ENCODE measurements at places on chromosomes 7 and 10.

DNA sequence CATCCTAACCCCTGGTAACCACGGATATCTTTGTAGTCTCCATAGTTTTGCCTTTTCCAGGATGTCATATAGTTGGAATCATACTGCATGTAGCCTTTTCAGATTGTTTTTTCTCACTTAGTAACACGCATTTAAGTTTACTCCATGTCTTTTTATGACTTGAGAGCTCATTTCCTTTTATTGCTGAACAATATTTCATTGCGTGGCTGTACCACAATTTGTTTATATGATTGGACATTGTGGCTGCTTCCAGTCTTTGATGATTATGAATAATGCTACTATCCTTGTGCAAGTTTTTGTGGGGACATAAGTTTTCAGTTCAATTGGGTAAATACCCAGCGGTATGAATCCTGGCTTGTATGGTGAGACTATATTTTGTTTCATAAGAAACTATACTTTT, 60.8 kb downstream of the AOAH start:
- no peak for DNase-seq

DNA sequence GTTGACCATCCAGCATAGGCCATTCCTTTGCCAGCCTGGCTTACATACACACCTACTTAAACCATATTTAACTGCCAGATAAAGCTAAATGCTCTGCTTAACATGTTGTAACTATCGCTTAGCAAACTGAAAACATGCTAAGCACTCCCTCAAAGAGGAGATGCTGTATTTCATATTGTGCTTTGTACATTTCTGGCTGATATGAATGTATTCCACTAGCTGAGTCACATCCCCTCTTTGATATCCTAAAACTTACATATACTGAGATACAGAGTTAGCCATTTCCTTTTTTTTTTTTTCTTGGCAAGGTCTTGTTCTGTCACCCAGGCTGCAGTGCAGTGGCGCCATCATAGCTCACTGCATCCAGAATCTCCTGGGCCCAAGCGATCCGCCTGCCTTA, 99.4 kb downstream of the TPST1 start:
- no peak for DNase-seq

GRCh38 chr10:88012641-88013040, 149.2 kb downstream of the PTEN start:
- DNase-seq = no peak

GRCh38 chr10:32471232-32471631, 25.3 kb downstream of the CCDC7 start:
- DNase-seq = no peak

DNA sequence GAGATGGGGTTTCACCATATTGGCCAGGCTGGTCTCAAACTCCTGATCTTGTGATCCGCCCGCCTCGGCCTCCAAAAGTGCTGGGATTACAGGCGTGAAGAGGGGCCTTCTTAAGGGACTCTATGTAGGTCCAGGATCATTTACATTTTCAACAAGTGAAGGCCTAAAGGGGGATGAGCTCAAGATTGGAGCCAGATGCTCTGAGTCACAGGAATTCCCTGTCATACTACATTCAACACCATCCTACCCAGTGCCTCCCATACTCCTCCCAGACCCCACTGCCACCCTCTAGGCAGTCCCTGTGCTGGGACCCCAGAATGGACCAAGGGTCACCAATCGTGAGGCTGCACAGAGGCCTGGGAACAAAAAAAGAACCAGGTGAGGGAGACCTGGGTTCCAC, 29.9 kb downstream of the CYTH3 start:
- DNase-seq = no peak

- no peak for DNase-seq
These were observed 15.8 kb downstream of the WDFY4 start for GRCh38 chr10:48700493-48700892.

DNA sequence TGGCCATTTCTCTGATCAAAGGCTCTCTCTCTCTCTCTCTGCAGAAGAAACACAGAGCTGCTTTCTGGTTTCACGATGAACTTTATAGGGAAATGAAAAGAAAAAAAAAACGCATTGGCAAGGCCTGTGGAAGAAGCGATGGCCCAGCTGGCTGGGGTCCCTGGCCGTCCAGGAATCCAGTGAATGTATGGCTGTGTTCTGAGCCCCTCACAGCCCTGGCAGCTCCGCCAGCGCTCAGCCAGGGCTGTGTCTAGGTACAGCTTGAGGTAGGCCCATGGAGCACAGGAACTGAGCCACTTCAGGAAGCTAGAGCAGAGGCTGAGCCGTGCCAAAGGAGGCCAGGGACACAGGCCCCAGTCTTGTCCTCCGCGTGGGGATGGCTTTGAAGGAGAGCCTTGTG, 13.1 kb upstream of the UCMA start:
- no peak for DNase-seq

- DNase-seq = no peak
These were observed 93.5 kb upstream of the GJD4 start for GRCh38 chr10:35511647-35512046.

DNA sequence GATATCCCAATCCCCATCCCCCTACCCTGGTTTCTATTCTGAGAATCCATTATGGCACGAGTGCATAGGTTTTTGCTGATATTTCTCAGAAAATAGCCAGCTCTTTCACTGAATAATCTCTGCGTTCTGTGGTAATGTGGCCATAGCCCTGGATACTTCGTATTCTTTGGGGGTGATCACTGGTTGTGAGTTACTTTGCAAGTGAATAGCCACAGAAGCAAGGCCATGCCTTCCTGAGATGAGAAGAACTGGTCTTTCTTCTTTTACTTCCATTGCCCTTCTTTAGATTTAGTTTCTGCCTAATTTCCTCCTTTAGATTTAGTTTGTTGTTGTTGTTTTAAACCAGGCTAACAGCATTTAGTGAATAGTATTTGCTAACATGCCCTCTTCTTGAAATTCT, 323.4 kb downstream of the CDC14C start:
- no peak for DNase-seq

DNA sequence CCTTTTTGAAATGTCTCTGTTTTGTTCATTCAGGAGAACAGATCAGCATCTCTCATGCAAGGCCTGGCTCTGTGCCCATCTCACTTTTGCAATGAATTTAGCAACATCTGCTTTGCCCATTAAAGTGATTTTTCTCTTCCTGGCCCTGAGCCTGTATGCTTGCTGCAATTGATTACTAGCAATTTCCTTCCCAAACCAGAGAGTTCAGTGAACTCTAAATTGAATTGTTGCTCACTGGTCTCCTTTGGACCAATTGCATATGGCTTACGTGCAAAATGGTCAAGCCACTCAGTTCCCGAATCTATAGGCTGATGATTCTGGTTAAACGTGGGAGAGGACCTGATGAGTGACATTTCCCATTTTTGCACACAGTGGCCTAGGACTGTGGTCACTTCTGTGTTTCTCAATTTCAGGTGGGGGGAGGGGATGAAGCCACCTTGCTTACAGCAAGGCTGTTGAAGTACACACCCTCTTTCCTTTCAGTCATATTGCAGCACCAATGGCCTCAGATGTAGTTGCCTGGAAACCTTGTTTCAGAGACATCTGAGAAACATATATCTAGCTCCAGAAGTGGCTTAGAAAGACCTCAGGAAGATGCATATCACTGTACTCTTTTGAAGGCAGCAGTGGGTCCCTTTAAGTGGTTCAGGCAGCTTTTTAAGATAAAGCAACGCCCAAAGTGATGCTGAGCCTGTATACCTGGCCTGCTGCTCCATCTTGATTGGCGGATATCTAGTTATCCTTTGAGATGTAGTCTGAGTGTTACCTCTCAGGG, 201.4 kb downstream of the PTEN start:
- no peak for DNase-seq

GRCh38 chr7:142901426-142902259, 16.1 kb upstream of the TRPV6 start:
- DNase-seq = no peak

- DNase-seq = no peak
These were observed 172.0 kb downstream of the MAGI2 start for GRCh38 chr7:79281426-79281825.

- DNase-seq = no peak
These were observed 2.1 kb upstream of the CFAP46 start for GRCh38 chr10:132944510-132944909.

- no peak for DNase-seq
These were observed 186.8 kb downstream of the CELF2 start for GRCh38 chr10:11204351-11204942.

DNA sequence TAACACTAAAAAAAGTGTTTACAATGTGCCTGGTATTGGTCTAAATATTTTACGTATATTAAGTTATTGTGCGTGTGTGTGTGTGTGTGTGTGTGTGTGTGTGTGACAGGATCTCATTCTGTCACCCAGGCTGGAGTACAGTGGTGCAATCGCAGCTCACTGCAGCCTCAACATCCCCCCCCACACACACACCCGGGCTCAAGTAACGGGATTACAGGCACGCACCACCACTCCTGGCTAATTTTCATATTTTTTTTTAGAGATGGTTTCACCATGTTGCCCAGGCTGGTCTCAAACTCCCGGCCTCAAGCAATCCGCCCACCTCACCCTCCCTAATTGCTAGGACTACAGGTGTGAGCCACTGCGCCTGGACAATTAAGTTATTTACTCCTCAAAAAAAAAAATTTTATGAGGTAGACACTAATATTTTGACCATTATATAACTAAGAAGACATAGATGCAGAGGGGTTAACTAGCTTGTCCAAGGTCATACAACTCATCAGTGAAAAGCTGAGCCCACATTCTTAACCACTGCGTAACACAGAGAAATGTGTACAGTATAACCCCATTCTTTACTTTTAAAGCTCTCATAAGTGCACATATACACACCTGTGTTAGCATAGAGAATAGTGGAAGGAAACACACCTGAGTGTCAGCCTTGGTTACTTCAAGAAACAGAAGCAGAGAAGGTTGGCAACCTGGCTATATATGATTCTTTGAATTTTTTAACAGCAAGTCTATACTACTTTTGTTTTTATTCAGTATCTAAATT, 35.0 kb downstream of the DNAJC12 start:
- DNase-seq = no peak

- no peak for DNase-seq
These were observed 345.0 kb upstream of the STEAP1 start for GRCh38 chr7:89809291-89809690.

DNA sequence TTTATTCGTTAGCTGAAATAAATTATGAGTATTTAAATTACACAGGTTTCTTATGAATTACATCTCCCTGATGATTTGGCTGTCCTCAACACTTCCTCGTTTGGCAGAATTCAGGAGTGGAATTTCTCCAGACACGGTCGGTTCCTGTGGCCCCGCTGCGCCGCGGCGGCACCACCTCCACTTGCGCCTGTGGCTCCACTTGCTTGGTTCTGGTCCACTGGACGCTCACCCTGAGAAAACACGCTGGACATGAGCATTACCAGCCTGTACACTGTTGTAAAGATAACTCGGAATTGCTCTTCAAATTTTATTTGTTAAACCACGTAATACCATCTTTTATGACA, 85.3 kb downstream of the ZNF33B start:
- DNase-seq = no peak

DNA sequence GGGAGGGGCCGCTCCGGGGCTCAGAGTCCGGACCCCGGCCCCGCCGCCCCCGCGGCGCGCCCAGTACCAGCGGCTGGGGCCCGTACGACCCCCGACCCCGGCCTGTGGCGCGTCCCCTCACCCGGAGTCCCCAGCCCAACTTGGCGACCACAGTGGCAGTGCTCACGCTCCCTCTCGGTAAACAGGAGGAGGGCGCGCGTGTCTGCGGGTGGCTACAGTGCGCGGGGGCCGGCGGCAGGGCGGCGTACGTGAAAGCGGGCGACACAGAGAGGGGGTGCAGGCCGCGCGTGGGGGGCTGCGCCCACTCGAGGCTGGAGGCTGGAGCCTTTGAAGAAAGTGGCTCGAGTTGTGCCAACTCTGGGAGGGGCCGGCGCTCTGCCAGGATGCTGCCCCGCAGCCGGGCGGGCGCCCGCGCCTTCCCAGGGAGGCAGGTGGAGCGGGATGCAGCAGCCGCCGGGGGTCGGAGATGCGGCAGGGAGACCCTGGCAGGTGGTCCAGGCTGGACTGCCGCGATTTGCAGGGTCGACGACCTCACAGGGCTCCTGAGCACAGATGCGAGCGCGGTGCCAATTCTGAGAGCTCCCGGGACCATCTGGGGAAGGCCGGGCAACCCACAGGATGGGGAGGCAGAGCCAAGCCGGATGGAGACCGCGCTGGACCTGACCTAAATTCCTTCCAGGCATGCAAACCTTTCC, 655 bp downstream of the PTPRE start:
- DNase-seq = no peak

DNA sequence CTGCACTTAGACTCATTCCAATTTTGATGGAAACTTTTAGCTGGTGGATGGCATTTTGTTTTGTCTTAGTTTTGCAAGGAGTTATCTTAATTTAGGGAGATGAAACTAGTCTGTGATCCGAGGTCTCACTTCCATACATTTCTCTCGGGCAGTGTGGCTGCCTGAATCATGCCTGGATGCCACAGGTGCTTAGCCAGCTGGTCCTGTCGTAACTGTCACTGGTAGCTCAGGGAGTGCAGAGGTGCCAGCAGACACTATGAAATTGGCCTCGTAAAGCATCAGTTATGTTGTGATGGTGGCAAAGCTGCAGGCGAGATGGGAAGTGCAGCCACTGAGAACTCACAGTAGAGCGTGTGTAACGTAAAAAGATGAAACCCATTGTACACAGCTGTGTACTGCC, 74.9 kb downstream of the EGFR start:
- DNase-seq = peak; percentile 16

DNA sequence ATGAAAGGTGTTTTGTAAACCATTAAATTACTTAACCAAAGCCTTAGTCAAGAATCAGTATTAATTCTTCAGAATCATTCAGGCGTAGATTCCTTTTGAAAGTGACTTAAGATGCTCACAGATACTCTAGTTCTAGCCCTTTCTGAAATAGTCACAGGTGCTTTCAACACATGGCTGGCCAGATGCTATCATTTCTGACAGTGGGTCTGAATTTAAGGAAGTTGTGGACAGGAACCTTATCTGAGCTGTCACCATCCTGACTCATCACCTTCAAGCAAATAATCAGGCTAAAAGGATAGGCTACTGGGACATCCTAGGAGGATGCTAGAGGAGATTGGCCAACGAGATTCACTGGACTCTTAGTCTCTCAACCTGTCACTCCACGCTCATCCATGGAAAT, 501.5 kb downstream of the LRMDA start:
- DNase-seq = no peak
